Airway epithelial cell (primary cell): ENCODE measurements at places on chromosomes 12 and 14. TPM values are rescaled to one million over a fixed set of nuclear protein-coding genes. Genes with fewer than 3 reads are reported as not detected.

TMTC1 gene
- 4.8 and 5.1 TPM in 2 replicates for total RNA-seq

MANSC4 gene
- not detected in 2 replicates for total RNA-seq

ZDHHC22 gene
- not detected in 2 replicates for total RNA-seq

ADGRD1 gene
- not detected in 2 replicates for total RNA-seq

ARMH4 gene
- 0.07 TPM in 1 of 2 replicates, not detected in the other for total RNA-seq

DPPA3 gene
- total RNA-seq: not detected in 2 replicates

GLT8D2 gene
- total RNA-seq: 1.5 and 1.6 TPM in 2 replicates

PDZRN4 gene
- total RNA-seq: not detected in 2 replicates

ZNF84 gene
- 7.9 and 8.5 TPM in 2 replicates for total RNA-seq

ANO4 gene
- total RNA-seq: 1.3 and 1.4 TPM in 2 replicates

FAM181A gene
- total RNA-seq: 0.09 and 0.99 TPM in 2 replicates

ELK3 gene
- 20.2 and 35.5 TPM in 2 replicates for total RNA-seq
